ENCODE measurements at places on chromosomes 11 and 22. TPM values are rescaled to one million over a fixed set of nuclear protein-coding genes. Genes with fewer than 3 reads are reported as not detected.

DNA sequence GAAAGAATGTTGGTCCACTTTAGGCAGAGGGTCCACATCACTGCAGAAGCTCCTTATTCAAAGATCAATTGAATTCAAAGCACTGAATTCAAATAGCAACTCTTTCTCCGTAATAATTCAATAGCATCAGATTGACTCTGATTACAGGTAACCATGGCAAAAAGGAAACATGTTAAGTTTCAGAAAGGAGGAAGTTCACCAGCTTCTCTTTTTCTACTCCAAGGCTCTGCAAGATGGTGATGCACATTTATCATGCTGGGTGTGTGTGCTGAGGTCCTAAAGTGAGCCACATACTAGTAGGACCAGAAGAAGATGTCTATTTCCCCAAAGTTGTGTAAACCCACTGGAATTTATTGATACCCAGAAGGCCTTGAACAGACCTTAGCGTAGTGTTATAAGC, 18.0 kb upstream of the DRD2 start:
- DNase-seq: no peak

- no peak for DNase-seq
Observed at GRCh38 chr11:123245567-123245966, 50.5 kb upstream of the CLMP start.

DNA sequence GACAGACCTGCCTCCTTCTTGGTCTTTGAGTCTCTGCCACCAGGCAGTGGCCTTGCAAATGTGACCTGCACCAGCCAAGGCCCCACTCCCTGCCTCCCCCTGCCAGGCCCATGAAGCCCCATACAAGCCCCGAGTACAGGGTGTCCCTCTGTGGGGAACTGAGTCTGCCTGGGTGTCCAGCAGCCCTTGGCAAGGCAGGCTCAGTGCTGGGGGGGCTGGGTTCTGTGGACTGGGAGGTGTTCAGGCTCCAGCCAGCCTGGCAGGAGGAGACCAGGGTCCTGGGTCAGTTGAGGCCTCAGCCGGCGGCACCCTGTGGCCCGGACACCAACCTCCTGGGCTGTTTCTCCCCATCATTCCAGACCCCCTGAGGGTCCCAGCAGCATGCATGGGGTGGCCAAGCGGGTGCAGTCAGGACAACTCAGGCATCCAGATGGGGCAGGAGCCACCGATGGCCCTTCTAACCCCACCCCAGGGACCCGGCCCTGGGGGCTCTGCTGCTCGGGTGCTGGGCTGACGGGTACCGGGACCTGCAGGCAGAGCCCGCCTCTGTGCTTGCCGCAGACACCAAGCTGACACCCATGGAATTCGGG, 5.7 kb downstream of the MUC5AC start:
- DNase-seq: no peak

CYTH4 gene
- total RNA-seq: 177 TPM

DNA sequence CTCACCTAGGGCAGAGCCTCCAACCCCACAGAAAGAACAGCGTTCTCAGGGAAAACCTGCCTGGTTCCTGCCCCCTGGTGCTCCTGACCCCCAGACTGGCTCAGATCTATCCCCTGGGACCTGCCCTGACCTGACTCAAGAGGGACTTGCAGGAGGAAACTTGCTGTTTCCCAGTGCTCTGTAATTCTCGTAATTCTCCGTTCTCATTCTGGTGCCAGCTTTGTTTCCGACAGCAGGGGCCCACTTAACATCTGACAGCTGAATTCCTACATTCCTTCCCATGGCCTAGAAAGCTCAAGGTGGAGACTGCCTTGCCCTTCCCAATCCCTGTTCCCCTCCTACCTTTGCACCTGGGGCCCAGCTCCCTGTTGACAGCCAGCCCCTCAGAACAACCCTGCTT, 12.5 kb upstream of the CSF2RB start:
- DNase-seq: no peak

ADAMTS8 gene
- not detected for total RNA-seq

METTL15 gene
- 14.0 TPM for total RNA-seq

DNA sequence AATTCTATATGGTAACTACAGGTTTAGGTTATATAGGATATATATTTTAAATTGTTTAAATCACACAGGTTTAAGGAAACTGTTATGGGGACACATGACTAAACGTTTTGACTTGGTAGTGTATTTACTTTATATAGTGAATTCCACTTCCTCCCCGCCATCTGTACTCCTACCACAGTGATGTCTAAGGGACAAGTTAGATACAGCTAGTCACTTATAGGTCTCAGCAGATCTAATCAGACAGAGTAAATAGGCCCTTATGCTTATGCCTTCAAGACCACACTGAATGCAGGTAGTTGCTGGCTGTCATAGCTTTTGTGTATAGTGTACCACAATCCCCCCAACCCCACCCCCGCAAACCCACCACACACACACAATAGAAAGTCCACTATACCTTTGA, 8.2 kb downstream of the SESN3 start:
- DNase-seq: no peak

GRCh38 chr22:31962387-31963125, 18.2 kb downstream of the YWHAH start:
- no peak for DNase-seq

GRCh38 chr11:31676280-31676982, 134.7 kb downstream of the PAX6 start:
- DNase-seq: no peak

DNA sequence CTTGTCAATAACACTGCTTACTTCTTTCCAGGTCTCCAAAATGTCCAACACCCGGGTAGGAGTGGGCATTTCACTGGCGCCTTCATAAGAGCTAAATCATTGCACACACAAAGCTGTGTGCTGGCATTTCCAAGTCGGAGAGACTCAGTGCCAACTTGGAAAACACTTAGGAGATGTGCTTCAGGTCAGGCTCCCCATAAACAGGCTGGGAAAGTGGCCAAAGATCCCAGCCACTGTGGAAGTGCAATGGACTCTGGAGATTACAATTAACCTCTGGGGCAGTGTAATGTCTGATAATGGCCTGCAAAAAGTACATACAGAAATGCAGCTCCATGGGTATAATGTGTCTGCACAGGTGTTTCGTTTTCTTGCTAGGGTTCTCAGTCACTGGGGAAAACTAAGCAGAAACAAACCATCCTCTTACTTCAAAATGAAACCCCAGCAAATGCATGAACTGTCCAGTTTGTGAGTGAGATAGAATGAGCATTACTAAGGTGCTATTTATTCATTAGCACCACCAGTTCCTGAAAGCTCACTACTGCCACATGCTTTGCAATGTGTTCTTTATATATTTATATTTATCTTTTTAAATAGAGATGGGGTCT, 79.0 kb downstream of the ABTB2 start:
- DNase-seq: no peak

- DNase-seq: peak; percentile 26
Observed at GRCh38 chr11:76236092-76236999, 30.0 kb upstream of the WNT11 start.

DNA sequence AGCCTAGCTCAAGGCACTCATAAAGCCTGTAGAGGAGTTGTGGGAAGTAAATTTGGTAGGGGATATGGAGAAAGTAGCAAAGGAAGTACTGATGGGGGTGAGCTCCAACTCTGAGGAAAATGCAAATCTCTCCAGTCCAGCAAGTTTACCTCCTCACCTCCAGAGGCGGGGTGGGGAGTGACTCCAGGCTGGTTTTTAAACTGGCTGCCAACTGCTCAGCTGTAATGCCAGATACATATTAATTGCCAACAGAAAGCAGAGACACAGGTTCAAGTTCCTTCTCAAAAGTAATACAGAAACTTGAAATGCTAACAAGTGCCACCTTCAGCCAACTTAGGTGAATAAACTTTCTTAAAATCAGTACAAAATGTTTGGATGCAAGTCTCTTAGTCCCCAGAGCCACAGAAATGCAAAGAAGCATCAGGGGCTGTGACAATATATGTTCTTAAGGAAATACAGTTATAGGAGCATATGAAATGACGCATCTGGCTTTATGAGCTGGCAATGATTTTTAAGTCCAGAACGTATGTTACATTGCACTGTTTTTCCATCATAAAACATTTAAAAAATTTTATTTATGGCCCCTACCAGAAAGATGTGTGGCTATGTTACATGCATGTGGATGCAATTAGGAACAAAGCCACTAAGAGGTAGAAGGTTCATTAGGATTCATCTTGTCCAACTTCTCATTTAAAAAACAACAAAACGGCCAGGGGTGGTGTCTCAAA, 436.4 kb upstream of the CCDC90B start:
- no peak for DNase-seq

EHF gene
- not detected for total RNA-seq

MMP13 gene
- total RNA-seq: not detected

- no peak for DNase-seq
Observed at GRCh38 chr11:132220474-132220873, 850.1 kb downstream of the NTM start.

OR4D5 gene
- total RNA-seq: not detected

BIK gene
- total RNA-seq: 2.6 TPM

DNA sequence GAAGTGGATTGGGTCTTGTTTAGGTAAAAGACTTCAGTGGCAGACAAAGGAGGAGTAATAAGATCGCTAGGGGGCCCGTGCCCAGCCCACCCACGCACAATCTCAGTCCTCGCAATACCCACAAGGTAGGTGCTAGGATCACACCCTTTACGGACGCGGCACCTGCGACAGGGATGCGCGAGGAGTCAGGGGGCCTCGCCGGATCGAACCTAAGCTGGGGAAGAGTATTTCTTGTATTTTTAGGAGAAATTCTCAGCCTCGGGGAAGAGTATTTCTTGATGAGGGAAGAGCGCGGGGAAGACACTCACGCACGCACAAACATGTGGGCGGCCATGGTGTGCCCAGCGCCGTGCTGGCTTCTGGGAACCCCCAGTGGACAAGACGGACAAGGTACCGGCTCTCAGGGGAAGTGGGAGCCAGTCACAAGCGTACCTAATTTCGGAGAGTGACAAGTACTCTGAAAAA, 745 bp upstream of the FAM118A start:
- DNase-seq: no peak

- DNase-seq: no peak
Observed at GRCh38 chr11:123384116-123384515, 46.0 kb upstream of the GRAMD1B start.

DNA sequence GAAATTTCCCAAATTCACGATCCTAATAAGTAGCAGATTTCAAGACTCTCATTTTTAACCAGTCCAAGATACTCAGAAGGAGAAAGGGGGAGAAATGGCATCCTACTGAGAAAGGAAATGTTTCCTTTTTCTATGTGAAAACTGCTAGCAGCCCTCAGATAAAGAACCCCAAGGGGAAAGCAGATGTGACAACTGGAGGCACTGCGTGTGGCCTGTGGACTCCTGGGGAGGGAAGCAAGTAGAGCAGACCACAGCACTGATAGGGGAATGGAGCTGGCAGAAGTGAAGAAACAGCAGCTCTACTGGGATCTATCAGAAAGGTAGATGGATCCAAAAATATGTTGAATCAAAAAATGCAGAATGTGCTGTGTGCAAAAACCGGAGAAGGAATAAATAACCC, 239.7 kb upstream of the API5 start:
- DNase-seq: no peak

GRCh38 chr11:119434591-119435330, 11.8 kb upstream of the THY1 start:
- DNase-seq: no peak

- no peak for DNase-seq
Observed at GRCh38 chr22:49699476-49699875, 128.2 kb downstream of the BRD1 start.

DNA sequence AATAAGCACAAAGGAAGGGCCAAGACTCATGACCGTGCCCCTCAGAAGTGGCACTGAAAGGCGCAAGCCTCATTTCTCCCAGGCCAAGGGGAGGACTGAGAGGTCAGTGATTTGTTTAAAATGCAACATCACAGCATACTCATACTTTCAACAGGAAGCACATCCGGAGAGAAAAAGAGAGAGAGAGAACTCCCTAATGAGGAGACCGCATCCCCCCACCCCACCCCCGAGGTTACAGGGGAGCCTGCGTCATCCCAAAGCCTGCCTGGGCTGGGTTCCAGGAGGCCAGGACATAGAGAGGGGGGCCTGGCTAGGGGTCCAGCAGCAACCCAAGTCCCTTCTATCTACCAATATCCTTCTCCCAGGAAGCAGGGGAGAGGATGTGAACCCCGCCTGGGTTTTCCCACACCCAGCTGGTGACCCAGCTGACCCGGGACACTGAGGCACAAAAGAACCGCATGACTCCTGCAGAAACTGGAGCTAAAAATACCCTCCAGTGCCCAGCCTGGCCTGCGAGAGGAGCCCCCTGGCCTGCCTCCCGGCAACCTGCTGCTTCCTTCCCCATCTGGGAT, 3.8 kb downstream of the CSNK1E start:
- no peak for DNase-seq

DNA sequence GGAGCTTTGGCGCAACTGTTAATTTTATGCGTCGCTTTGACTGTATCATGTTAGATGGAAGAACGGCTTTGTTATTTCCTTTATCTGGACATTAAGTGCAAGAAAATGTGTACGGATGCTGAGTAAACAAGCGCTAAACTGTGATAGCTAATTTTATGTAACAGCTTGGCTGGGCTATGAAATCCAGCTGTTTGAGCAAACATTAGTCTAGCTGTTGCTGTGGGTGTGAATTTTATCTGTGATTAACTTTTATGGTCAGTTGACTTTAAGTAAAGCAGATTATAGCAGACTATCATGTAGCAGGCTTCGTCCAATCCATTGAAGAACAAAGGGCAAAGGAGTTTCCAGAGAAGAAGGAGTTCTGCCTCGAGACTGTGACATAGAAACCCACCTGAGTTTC, 14.0 kb downstream of the OR8A1 start:
- DNase-seq: no peak

DNA sequence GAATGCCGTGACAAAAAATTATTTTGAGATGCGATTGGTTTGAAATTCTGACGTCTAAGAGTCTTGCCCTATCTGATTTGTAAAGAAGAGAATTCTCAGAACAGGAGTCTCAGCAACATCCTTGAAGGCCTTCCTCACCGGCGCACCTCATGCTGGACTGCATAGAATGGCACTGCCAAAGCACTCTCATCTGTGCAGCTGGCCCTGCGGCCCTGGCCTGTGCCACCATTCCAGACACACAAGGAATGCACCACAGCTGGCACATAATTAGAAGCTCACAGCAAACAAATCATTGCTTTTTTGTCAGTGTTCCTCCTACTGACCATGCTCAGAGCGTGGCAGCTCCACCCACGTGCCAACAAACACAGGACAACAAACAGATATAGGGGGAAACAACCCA, 166.0 kb downstream of the KIRREL3 start:
- no peak for DNase-seq

DNA sequence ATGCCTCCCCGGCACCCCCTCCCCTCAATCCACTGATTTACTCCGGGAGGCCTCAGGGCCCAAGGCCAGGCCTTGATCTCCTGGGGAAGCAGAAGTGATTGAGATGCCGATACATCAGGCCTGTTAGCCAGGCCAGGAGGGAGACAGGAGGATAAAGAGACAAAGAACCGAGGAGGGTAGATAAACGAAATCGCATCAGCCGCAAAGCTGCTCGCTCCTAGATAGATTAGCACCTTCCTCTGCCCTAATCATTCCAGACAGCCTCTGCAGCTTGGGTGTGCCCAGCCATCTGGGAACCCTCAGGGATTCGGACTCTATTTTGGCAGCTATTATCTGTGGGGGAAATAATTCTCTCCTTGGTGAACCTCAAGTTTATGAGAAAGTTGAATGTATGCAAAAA, 121.2 kb downstream of the ABTB2 start:
- DNase-seq: no peak

- DNase-seq: no peak
Observed at GRCh38 chr11:69080257-69080995, 31.7 kb downstream of the TPCN2 start.
